ENCODE measurements at places on chromosomes 7 and 10.
A peak's percentile ranks its signal among the peaks of the same experiment; 100 is the strongest.

DNA sequence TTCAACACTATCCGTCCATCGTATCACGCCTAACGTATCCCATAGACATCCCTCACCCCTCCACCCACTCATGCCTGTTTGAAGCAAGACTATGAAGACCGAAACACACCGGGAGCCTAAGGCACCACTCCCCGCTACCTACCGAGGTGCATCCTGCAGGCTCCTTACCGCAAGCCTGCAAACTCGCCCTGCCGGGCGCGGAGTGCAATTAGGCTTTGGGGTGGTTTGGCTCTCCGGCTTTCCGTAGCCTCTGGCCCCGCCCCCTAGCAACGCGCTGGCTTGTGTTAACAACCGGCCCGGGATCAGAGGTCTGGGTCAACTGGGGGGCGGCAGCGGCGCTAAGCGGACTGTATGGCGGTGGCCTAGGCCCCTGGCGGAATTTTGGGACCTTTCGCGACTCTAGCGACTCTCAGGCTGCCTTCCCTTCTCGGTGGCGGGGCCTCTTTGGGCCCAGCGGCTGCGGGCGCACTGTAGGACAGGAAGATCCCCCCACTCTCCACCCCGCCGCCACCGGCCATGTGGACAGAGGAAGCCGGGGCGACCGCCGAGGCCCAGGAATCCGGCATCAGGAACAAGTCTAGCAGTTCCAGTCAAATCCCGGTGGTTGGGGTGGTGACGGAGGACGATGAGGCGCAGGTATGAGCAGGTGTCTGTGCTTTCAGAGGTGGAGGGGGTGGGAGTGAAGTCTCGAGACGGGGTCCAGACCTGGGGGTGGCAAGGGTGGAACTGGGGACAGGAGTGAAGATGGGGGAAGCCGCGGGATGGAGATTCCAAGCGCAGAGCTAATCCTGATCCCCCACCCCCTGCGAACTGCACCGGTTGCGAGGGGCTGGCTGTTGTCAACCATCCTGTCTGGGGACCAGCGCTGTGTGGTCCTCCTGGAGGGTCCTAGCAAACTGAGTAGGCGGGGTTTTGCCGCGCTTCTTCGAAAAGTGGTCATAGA is at the start of gene CFAP69:
Gene CFAP69, plus strand, starts transcription at position 266 of the 943 bp plus-strand sequence. Its CDS starts 251 bp downstream, at position 517.
- DNase-seq, result peak; percentile 16

DNA sequence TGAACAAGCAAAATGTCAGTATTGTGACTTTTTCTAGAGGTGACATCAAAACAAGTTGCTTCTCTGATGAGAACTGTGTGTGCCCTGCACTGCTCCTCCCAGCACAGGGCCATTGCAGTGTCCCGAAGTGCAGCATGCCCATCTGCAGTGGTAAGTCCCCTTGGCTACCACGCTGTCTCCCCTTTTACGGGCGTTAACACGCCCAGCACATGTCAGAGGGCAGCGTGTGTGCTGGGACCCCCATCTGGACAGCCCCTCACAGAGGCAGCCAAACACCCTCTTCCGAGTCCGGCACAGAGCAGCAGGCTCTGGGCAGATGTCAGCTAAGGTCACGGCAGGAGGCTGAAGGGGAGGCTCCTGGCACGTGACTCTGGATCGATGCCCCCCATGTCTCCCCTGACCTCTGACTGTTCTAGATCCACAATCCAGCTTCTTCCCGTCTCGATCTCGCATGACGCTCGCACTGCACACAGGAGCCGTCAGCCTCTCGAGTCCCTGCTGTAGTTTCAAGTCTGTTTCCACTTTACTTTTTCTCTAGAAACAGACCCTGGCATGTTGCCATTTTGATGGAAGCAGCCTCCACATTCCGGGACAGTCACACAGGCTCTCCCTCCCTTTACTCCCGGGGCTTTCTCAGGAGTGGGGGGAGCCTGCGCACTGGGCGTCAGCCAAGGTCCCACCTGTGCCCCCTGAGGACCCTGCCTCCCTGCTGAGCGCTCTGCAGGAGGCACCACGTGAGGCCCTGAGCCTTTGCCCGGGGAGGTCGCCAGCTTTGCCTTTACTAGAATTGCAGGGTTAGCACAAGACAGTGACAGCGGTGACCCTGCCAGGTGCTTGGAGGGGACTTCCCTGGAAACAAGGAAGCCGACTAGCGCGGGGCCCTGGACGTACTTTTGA is 133.8 kb downstream of the TCERG1L start:
- DNase-seq, result no peak

DNA sequence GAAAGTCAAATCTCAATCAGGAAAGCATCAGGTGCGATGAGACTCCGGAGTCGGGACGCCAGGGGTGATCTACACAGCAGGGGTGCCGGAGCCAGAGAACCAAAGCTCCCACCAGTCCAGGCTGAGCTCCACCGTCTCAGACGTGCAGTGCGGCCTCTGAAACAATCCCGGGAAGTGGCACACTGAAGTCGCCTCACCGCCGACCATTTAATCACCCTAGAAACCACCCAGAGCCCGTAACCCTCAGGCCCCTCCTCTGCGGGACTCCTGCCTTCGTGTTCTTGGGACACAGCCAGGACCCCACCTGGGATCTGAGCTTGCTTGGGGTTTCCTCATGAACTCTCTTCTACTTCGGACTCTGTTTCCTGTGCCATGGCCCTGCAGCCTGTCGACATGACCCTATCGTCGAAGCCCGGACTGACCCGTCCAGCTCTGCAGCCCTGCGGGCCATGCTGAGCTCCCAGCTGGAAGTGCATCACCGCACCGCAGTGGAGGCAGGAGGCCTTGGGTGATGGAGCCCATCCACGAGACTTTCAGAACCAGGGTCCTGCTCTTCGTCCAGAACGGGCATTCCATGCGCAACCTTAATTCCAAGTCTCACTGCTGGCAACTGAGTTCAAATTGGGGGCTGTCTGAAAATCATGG is 266.4 kb downstream of the PTPRN2 start:
- no peak for DNase-seq

DNA sequence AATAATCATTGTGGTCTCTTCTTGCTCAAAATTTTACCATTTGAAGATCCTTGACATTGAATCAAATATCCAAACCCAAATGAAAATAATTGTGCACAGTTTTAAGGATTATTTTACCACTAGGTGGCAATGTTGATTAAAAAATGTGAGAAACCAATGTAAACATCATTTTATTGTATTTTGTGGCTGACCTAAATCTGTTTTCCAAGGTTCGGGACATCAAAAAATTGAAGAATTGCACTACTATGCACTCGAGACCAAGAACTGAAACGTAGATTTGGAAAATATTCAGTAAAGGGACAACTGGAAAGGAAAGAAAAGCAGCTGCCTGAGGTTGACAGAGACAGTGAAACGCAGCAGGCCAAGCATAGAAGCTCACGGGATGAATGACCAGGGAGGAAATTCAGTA is 259.3 kb downstream of the SNX13 start:
- no peak for DNase-seq

- DNase-seq, result no peak
Observed at GRCh38 chr7:87216701-87217508, 2.6 kb downstream of the TMEM243 start.

Data from NCI-H446 treated with DMSO at 0.1 percent for 48 hours (cell line).